CD4-positive, alpha-beta T cell treated with Interleukin-10 for 1 hour (primary cell): ENCODE measurements at places on chromosomes 4 and X.

DNA sequence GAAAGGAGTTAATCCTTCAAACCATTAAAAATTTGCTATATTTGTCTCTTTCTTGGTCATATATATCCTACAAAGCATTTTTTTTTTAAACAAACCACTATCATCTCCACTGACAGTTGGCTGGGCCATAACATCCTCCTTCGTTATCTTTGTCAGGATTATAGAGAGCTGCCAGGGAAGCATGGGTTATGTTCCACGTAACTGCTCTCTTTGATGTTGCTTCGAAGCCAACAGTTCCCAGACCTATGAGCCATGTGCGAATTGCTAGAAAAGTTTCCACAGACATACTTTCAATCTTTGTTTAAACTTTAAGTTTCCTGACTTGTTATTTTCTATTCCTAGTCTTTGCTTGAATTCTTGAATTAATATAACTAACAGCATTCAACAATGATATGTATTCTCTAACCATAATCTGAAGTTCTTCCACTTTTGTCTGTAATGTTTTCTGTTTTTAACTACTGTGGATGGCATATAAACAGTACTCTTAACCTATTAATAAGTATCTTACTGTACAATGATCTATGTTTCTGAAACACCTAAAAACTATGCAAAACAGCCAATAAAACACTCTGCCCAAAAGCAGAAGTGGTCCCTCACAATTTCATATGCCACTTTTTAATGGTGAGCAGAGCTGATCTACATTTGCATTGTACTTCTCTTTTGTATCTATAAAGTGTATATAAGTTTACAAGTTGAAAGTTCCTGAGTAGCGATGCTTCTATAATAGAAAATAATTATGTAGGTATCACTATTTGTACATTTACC is 37.9 kb downstream of the EREG start:
- DNase-seq = no peak

DNA sequence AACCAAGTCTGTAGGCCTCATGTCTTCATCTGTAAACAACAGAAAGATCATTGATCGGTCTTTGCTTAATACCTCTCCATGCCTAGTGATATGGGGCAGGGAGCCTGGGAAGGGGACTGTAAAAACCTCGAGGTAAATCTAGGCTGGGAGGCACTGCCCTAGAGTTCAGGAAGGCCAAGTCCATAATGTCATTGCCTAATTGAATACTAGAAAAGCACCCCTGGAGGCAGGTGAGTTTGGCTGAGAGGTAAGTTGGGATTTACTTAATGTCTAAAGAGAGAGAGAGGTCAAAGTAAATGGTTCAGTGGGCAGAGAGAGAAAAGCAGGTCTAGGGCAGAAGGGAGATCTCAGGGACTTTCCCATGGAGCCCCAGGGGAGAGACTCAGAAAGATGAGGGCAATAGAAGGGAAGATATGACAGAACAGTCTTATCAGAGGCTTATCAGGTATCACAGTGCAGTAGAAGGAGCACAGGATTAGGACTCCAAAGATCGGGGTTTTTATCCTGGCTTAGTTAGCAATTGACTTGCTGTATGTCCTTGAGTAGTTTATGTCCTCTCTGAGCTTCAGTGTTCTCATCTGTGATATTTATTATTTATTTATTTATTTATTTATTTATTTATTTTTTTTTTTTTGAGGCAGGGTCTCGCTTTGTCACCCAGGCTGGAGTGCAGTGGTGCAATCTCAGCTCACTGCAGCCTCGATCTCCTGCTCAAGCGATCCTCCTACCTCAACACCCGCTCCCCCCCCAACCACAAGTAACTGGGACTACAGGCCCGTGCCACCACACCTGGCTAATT is 85.2 kb downstream of the SLC16A2 start:
- DNase-seq = no peak

DNA sequence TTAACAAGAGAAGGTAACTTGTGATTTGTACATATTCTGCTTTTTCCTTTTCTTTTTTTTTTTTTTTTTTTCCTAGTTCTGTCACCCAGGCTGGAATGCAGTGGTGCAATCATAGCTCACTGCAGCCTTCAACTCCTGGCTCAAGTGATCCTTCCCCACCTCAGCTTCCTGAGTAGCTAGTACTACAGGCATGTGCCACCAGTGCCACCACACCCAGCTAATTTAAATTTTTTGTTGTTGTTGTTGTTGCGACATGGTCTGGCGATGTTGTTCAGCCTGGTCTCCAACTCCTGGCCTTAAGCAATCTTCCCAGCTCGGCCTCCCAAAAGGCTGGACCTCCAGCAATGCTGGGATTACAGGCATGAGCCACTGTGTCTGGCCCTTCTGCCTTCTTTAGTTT is 1.5 kb upstream of the TACR3 start:
- no peak for DNase-seq

DNA sequence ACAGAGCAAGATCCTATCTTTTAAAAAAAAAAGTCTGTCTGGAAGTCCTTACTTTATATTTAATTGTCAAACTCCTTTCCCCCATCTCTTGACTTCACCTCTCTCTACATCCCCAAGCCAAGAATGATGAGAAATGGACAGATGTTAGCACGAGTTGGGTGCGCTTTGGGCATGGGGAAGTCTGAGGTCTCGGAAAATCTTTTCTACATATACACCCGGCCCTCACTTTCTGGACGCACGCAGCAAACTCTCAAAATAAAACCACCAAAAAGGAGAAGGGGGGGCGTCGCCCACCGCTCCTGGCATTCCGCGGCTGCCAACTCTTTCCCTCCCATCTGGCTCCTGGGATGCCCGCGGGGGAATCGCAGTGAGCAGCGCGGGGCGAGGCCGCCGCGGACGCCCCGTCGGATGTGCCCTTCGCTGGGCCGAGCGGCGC is 756 bp downstream of the IGFBP7 start:
- no peak for DNase-seq

GRCh38 chr4:138115053-138115452 is 127.1 kb downstream of the SLC7A11 start:
- DNase-seq = no peak

- DNase-seq = no peak
Measured at GRCh38 chrX:151177141-151178027, 1.0 kb downstream of the GPR50 start.

DNA sequence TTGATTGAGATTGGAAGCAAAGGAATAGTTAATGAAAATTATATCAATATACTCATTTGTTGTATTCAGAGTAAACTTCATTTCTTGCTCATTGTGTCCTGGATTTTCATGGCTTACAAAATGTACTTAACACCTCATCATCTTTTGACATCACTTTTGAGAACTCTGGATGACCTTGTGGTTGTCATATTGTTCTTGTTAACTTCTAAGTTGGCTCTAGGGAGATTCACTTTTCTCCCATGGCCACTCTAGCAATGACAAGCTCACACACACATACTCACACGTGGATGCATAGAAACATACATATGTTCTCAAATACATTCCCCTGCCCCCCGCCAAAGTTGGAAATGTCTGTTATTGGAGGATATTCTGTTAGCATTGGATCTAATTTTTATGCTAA is 15.3 kb downstream of the PHEX start:
- DNase-seq = no peak

- no peak for DNase-seq
Measured at GRCh38 chr4:3384771-3385710, 56.7 kb upstream of the HGFAC start.

DNA sequence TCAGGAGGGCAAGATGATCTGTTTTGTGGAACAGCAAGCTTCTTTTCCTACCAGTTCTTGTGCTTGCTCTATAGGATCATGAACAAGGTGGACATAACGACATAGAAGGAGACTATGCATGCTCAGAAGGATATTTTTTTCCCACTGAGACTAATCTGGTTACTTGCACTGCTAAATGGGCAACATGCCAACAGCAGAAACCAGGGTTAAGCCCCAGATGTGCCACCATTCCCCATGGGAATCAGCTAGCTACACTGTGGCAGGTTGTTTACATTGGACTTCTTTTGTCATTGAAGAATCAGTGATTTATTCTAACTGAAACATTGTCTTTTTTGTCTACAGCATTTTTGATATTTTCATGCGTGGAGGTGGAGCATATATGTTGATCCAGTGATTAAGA is 165.6 kb downstream of the C4orf33 start:
- no peak for DNase-seq

DNA sequence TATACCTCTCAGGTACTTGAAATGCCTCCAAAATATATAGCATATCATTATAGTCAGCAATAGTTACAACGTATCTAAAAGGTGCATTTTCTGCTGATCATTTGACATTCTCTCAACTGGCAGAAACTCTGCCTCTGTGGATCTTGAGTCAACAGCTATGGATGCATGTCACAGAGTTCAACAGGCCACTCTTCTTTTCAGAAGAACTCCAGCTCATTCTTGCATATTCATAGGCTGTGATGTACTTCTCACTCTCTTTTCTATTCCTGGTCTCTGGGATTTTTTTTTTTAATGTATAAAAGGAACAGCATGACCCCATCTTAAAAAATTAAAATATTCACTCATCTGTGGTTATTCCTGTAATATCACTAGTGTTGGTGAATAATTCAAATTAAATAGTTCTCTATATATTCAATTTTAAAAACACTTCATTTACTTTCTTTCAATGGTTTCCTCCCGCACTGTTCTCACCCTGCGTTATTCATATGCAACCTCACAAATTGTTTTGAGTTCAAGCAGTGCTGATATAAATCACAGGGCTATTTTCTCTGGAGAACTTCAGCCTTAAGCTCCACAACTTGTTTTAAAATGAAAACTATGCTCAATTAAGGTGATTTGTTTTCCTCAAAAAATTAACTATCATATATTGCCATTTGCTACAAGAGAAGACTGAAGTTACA is 1111.2 kb upstream of the ADGRL3 start:
- no peak for DNase-seq

- no peak for DNase-seq
Measured at GRCh38 chrX:139224953-139225665, 305.4 kb upstream of the F9 start.

DNA sequence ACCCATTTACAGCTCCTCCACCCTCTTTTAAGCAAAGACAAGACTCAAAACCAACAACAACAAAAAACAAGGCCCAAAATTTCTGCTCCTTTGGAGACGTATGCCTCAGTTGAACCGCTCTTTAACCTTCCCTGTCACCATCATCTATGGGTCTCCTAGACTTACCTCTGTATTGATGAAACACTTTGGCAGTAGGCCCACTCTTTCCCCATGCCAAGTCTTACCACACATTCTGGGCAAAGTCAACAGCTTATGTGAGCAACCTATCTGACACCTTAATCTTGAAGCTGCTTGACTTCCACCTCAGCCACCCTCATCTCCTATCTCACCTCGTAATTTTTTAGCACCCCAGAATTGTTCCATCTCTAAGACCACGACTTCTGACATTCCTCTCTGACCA is 99.7 kb upstream of the CXorf66 start:
- DNase-seq = no peak

DNA sequence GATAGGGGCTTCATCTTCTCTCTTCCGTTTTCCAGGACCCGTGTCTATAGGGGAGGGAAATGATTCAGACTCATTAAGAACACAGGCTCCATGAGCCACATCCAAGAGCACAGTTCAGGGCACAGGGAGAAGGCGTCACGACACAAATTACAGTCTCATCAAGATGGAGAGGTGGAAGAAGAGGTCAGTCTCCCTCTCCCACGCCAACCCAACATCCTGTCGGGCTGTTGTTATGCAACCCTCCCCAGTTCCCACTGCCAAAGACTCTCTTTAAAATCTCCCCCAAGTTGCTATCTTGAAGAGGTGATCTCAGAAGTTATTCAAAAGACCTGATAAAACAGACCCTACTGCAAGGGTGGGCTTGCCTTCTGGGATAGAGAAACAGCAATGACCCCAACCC is 12.6 kb downstream of the ZMYM3 start:
- DNase-seq = no peak

- DNase-seq = no peak
Measured at GRCh38 chrX:150236327-150236726, 126.8 kb upstream of the MAMLD1 start.

- DNase-seq = no peak
Measured at GRCh38 chr4:130071746-130072145, 975.8 kb downstream of the C4orf33 start.

DNA sequence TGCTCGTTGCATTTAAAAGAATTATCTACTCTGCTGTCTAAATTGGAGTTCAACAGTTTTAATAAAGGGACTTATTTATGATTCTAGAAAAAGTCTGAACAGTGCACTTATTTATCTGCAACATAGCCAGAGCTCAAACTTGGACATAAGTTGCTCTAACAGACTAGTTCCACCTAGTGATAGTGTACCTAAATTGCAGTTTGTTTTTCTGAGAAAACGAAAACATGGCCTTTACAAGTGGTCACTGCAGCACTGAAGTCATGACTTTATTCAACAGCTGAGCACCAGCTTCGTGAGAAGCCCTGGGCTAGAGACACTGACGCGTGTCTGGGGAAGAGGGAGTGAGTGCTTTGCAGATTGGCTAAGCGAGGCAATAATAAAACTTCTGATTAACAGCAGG is 77.3 kb upstream of the IGSF1 start:
- DNase-seq = no peak

DNA sequence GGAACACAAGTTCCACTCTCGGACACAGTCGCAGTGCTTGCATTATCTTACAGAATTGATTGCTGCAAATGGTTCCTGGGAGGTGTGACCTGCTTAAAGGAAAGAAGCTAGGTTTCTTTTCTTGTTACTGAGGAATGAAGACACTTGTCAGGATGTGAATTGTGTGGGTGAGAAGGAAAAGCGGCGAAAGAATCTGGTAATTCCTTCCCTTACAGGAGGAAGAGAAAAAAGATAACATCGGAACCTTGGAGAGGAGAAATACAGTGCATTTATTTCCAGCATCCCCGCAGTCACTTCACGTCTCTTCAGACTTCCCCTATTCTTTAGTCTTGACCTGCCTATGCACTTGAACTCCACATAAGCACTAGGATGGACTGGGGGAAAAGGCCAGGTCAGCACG is 389 bp upstream of the CCSER1 start:
- no peak for DNase-seq

- no peak for DNase-seq
Measured at GRCh38 chr4:98739751-98740150, 81.3 kb upstream of the TSPAN5 start.

DNA sequence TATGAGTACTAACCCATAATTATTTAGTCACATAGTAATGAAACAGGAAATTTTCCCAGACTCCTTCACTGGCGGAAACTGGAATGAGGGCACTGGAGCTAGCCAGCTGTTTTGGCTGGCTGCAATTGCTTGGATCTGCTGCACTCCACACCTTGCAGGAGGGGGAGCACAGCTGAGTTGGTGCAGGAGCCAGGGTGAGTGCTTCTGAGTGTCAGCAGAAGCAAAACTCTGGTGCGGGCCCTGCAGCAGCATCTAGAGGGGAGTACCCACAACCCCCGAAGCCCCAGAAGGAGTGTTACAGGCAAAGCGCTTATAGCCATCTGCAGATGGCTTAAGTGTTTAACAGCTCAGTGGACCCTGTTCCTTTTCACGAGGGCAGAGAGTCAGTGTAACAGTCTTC is 96.1 kb downstream of the RPA4 start:
- DNase-seq = no peak

DNA sequence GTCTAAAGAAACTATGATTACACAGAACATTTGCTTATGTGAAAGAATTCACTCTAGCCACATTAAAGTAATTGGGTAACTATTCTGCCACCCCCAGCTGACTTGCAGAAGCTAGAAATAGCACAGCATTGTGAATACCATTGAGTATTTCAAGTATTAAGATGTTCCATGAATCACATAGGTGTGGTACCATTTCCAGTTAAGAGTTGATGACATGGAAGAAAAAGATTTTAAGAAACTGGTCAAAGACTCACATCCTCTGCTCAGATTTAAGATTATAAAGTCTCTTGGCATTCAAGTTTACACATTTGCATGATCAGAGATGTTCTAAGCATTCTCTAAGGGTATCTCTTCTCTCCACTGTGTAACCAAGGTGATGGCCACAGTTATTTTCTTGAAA is 287.5 kb downstream of the CAMK2D start:
- DNase-seq = no peak

- no peak for DNase-seq
Measured at GRCh38 chr4:56181140-56181953, 205.9 kb downstream of the AASDH start.
